ENCODE measurements at places on chromosomes 2 and 18.

- no peak for DNase-seq
These were observed 19.1 kb upstream of the KANSL1L start for GRCh38 chr2:210190345-210190744.

DNA sequence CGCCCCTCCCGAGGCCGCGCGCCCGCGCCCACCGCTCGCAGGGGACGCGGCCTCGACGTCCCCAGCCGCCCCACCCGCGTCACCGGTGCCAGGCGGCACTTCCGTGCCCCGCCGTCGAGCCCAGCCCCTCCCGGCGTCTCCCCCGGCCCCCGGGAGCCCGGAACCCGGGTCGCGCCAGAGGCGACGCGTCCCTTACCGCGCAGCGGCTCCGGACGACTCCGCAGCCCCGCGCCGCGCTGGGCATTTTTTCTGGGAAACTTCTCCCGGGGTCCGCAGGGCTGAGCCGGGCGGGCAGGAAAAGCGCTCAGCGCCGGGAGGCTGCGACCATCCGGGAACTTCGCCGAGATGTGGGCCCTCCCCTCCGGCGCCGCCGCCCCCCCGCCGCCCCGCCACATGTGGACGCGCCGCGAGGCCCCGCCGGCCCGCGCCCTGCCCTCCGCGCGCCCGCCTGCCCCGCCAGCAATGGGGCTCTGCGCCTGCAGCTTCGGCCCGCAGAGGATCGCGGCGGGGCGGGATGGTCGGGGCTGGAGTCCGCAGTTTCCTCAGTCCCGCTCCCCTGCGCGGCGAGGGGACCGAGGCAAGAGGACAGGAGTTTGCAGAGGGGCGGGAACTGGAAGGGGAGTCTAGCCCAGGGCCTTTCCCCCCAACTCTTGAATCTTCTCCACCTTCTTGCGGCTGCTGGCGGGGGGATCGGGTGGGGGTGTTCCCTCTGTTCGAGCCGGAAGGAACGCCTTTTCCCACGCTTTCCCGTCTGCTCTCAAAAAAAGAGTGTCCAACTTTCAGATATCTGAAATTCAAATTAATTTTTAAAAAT is 81.5 kb downstream of the CHRNA1 start:
- no peak for DNase-seq

GRCh38 chr2:100818003-100818605 is 1.8 kb upstream of the NPAS2 start:
- no peak for DNase-seq

DNA sequence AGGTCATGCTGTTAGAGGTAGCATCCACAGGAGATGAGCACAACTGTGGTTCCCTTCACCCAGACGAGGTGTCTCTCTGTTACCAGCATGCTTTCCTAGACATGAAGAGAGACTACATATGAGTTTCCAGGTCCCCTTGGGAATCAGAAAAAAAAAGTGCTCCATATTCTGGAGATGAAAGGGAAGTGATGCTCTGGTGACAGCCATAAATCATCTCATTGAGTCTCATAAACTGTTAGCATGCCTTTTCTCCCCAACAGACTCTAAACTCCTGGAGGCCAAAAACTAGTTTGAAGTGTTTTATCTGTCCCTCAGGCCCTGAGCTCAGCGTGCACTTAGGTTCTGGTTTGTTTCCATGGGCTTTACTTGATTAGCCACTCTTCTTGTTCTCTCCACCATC is 124.6 kb upstream of the CREB1 start:
- no peak for DNase-seq

- DNase-seq, result no peak
These were observed 2.3 kb upstream of the MAL start for GRCh38 chr2:95023222-95023597.

- no peak for DNase-seq
These were observed 118.2 kb downstream of the CTNNA2 start for GRCh38 chr2:79630972-79631557.

DNA sequence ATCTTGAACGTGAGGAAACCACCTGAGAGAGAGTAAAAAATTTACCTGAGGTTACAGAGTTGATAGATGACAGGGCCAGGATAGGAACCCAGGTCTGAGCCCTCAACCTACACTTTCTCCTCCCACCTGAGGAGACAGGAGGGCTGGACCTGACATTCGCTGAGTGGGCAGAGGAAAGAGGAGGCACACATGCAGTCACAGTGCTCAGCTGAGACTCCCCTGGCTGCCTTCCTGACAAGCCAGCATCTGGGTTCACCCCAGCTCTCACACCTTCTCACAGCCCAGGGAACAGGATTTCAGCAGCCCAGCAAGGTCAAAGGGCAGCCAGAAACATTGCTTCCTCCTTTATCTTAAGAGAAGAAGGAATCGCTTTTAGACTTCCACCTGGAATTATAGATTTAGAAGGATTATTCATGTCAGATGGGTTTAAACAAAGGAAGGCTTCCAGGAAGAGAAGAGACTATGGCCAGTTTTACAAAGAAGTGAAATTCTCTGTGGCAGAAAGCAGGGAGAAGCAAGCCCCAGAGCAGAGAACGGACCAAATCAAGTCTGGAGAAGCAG is 18.1 kb upstream of the PKDCC start:
- DNase-seq, result no peak

- no peak for DNase-seq
These were observed 117.6 kb upstream of the FOSL2 start for GRCh38 chr2:28274911-28275685.

DNA sequence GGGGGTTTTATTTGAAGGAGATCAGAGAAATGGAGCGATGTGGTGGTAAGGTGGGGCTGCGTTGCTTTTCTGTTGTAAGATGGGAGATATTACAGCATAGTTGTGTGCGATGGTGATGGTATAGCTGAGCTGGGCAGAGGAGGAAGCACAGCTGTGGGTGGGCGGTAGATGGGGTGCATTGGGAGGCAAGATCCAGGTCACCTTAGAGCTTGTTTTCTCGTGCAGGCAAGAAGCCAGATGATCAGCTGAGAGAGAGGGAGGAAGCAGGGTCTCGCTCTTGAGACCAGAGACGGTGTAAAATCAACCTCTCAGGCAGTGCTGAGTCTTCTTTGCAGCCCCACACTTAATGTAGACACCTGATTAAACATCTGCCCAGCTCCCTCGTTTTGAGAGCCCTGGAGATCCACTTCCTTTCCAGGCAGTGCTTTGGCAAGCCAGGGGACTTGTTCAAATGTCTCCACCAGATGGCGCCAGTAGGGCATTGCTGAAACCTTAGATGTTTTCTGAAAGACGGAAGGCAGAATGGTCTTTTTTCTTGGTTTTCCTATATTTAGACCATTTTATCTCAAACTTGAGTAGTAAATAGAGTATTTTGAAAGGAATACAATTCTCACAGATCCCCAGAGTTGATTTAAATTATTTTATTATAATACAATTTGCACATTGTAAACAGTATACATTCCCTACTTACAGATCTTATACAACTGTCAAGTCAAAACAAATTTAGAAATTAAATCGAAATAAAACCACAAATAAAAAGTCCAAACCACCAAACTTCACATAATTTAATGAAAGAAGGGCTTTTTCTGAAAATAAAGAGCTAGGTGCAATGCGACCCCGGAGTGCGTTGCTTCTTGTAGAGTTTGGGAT is 21.1 kb upstream of the LYPD6B start:
- peak; percentile 74 for DNase-seq

GRCh38 chr2:40758401-40759155 is 306.7 kb upstream of the SLC8A1 start:
- no peak for DNase-seq

DNA sequence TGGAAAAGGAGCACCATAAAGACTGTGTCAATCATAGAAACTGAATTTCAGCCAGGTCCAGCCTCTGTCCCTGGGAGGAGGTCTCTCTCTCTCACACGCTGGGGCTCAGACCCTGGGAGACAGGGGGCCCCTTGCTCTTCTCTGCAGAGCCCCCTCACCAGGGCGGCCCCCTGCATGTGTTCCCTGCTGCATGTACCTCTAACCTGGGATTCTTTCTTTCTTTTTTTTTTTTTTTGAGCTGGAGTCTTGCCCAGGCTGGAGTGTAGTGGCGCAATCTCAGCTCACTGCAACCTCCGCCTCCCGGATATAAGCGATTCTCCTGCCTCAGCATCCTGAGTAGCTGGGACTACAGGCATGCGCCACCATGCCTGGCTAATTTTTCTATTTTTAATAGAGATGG is 46.5 kb downstream of the TPO start:
- no peak for DNase-seq

GRCh38 chr18:6764382-6764781 is 34.9 kb downstream of the ARHGAP28 start:
- DNase-seq, result no peak

GRCh38 chr2:10798783-10799182 is 13.8 kb downstream of the PDIA6 start:
- DNase-seq, result no peak

DNA sequence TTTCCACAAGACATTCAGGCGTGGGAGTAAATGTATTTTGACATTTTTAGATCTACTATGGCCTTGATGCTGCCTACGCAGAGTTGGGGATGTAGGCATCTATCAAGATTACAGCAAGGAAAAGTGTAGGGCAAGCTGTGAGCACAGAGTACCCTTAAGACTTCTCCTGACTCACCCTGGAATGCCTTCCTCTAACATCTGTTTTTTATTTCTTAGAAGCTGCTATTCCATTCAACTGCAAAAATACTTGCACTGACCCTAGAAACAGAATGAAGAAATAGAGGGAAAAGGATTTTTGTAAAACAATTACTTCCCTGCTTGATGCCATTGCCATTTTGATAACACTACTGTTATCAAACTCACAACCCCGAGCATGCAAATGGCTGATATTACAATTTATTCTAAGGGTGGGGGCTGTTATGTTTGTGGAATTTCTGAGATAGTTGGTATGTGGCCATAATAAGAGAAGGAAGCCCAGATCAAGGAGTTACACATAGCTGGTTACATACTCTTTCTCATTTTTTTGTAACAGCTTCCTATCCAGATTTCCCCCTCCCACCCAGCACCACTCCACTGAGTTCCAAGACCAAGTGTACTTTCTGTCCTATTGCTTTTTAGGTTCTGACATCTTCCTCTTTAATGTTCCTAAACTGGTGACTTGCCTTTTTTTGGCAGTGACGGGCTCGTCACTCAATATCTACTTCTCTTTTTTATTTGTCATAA is 6.0 kb upstream of the ROCK1 start:
- no peak for DNase-seq
